ENCODE measurements at places on chromosomes 1 and 21.

DNA sequence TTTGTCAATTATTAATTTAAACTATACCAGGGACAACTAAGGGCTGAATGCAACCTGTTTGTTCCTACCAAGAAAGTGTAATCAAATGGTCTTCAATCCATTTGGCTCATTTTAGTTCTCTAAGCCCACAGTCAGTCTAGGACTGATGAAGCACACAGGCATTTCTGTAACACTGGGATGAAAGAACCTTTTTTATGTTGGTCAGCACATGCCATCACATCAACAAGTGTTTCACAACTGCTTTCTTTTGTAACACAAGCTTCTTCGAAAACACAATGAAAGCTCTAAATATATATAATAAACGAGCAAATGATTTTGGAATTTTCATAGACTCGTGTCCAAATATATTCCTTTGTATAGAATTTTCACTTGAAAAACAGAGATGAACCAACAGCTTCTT is 28.8 kb downstream of the HEATR1 start:
- peak; percentile 28 for DNase-seq

DNA sequence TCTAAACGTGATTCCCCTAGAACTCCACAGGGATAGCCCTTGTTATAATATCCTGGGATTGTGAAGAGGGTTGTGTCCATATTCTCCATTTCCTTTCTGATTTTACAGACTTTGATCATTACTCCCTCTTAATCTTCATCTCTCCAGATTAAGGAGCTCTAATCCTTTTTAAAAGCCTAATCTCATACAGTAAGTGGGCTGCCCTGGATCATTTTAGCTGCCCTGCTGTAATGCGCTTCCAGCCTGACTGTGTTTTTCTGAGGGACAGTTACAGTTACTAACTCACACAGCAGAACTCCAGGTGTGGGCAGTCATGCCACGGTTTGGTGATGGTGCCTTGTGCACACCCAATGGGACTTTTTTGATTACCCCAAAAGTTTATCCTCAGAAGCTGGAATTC is 33.5 kb downstream of the PROX1 start:
- no peak for DNase-seq

GRCh38 chr1:7290971-7291970 is 479.8 kb upstream of the VAMP3 start:
- peak; percentile 74 for DNase-seq

DNA sequence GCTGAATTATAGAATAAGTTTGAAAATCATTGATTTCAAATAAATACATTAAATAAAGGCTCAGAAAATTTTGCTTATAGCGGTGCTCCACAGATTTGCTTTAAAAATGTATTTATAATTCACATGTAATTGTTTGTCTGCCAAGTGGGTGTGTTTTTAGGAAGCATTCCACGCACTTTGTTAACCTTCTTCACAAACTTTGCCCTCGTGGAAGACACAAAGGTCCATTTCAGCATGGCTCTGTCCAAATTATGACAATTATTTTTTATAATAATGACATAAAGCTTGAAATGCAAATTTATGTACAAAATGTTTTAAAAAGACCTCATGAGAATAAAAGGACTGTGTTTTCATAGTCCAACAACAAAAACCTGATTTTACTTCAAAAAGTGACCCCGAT is 146.1 kb downstream of the GRIK1 start:
- no peak for DNase-seq

- DNase-seq = no peak
Measured at GRCh38 chr1:62038594-62039284, 155.9 kb upstream of the L1TD1 start.
